Activated CD4-positive, alpha-beta T cell treated with anti-CD3 and anti-CD28 coated beads for 1 hour (primary cell): ENCODE measurements at places on chromosomes 13 and 19.
A peak's percentile ranks its signal among the peaks of the same experiment; 100 is the strongest.

- DNase-seq, result no peak
Observed at GRCh38 chr19:29967623-29968022, 25.6 kb downstream of the URI1 start.

GRCh38 chr13:97726664-97727280 is 226.7 kb upstream of the IPO5 start:
- DNase-seq, result no peak

- DNase-seq, result no peak
Observed at GRCh38 chr13:43569658-43570057, 217.1 kb downstream of the ENOX1 start.

DNA sequence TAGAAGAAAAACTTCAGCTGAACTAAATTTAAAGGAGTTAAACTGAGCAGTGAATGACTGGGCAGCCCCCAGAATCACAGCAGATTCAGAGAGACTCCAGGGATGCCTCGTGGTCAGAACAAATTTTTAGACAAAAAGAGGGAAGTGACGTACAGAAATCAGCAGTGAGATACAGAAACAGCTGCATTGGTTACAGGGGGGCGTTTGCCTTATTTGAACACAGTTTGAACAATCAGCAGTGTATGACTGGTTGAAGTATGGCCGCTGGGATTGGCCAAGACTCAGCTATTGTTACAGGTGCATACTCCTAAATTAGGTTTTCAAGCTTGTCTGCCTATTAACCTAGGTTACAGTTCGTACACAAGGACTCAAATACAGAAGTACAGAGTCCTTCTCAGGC is 2.2 kb upstream of the SPRYD7 start:
- DNase-seq, result no peak

DNA sequence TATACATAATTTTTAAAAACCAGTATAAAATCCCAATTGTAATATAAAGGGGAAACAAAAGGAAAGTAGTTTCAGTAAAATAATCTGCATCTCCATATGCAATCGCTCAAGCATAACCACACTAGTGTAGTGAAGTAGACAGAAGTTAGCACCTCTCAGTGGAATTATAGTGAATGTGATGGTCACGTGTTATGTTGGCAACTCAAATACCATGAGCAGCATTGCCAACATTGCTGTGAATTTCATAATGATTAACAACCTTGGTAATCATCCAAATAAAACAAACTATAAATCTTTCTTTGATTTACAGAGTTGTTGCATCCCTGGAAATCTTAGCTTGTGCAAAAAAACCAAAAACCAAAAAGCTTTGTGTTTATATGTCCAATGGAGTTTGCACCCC is 77.3 kb upstream of the SIAH3 start:
- no peak for DNase-seq

GRCh38 chr19:36225219-36225892 is 10.4 kb downstream of the ZNF146 start:
- DNase-seq, result no peak

DNA sequence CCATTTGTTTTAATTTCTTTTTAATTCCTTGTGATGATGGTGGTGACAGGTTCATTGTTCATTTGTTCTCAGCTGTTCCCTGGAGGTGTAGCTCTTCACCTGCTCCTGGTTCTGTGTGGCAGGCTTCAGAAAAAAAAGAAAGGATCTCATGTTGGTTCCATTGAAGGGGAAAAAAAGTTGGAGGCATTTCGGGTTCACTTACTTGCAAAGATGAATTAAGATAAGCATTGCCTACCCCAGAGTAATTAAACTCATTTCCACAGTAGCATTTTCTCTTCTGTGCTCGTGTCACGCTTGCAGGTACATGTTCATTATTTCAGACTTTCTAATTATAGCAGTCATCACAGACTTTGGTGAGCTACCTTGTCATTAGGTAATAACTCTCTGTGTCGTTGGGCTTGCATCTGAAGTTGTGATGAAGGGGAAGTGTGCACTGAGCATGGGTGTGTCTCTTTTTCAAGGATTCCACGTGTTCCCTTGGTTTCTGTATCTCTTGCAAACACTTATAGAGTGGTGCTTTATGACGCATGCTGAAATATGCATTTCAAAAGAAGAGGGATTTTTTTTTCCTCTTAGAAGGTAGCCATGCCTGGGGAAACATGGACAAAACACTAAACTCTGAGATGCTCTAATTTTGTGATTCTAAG is 69.1 kb downstream of the MTUS2 start:
- no peak for DNase-seq

DNA sequence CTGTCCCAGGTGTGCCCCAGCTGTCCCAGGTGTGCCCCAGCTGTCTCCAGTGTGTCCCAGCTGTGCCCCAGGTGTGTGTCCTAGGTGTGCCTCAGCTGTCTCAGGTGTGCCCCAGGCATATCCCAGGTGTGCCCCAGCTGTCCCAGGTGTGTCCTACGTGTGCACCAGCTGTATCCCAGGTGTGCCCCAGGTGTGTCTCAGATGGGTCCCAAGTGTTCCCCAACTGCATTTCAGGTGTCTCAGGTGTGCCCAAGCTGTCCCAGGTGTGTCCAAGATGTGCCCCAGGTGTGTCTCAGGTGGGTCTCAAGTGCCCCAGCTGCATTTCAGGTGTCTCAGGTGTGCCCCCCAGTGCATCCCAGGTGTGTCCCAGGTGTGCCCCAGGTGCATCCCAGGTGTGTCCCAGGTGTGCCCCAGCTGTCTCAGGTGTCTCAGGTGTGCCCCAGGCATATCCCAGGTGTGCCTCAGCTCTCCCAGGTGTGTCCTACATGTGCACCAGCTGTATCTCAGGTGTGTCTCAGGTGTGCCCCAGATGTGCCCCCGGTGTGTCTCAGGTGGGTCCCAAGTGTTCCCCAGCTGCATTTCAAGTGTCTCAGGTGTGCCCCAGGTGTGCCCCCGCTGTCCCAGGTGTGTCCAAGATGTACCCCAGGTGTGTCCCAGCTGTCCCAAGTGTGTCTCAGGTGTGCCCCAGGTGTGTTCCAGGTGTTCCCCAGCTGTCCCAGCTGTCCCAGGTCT is 1.3 kb upstream of the GRK1 start:
- DNase-seq, result no peak

GRCh38 chr13:58318495-58319167 is 687.1 kb downstream of the PCDH17 start:
- DNase-seq, result no peak

DNA sequence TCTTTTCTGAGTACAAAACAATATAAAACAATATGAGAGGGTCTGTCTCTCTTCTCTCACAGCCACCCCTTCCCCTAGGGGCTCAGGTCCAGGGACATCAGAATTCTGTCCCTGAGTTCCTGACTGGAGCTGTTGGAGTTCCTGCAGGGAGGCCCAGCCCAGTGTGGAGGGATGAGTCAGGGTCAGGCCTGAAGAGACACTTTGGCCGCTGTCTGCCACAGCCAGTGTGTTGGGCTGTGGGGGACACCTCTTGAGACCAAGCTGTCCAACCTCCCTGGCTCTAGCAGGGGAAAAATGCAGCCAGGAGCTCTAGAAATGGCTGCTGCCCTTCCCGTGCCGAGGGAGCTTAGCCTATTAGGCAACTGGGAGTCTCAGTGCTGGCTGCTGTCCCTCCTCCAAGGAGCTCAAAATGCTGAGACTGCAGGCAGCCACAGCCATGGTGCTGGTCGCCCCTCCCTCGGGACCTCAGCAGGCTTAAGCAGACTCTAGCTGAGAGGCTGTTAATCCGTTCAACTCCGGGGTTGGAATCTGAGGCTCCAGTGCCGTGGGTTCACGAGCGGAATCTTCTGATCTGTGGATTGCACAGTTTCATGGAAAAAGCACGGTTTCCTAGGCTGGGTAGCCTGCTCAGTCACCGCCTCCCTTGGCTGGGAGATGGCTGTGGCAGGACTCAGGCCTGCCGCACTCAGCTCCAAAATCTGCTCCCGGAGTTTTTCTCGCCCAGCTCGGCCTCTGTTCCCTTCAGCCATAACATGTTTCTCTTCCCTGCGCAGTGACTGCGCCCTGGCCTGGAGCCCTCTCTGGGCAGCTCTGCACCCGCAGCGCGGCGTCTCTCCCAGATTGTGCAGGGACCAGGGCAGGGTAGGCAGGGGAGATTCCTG is 3.8 kb upstream of the ZNF626 start:
- no peak for DNase-seq

DNA sequence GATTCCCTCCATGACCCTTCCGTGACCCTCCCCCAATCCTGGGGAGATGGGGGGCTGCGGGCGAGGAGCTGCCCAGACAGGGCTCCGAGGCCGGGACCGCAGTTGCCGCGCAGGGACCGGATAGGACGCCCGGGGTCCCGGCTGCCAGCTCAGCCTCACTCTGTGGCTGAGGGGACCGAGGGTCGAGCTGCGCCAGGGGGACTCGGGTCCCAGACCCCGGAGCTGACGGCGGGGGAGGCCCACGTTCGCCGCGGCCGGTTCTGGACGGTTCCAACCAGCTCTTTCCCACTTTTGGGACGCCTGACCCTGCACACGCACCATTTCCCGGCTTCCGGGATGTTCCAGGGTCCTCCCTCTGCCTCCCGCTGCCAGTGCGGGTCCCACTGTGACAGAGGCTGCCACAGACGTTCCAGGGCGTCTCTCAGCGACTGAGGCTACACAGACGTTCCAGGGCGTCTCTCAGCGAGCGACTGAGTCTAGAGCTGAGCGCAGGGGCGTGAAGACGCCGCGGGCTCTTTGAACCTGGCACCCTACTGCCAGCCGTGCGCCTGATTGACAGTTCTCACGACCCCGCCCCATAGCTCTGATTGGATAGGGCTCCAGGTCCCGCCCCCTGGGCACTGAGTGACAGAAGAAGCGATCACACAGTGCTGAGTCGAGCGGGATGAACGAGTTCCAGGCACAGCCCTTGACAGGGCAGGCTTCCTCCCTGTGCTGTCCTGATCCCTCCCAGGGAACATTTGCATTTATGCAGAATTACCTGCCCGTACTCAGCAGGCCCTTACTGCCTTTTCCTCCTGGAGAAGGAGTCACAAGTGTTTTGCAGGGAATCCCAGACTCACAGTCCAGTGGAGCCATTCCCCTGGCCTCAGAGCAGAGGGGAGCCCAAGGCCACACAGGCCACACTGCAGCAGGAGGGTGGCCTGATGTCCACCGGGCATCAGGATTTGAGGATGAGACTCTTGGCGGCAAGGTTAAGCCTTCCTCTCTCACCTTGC is at the start of gene ZNF563:
Gene ZNF563, minus strand, starts transcription at position 472 of the 998 bp plus-strand sequence. Its CDS starts 151 bp downstream, at position 321.
- DNase-seq, result peak; percentile 97

GRCh38 chr19:41328157-41328841 is 18.3 kb downstream of the CCDC97 start:
- no peak for DNase-seq
